ENCODE measurements at places on chromosomes 6 and 20.

DNA sequence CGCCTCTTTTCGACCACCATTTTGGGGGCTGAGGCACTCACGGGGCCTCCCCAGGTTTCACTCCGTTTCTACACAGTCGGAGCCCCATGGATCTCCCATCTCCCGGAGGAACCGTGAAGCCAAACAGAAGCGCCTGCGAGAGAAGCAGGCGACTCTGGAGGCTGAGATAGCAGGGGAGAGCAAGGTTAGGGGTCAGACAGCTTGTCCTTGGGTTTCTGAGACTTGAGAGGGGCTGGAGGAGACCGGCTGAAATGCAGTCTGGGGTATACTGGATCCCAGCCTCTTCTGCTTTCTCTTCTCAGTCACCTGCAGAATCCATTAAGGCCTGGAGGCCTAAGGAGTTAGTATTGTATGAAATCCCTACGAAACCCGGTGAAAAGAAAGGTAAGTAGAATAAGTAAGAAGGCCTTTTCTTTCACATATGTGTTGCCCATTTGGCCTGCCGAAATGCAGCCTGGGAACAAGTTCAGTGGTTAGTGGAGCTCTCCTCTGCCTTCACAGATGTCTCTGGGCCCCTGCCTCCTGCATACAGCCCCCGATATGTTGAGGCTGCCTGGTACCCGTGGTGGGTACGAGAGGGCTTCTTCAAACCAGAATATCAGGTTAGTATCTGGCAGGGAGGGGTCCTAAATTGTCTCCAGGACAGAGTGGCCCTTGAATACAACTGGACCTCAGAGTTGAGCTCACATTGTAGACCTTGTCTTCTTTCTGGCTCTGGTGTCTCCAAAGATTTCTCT, 984 bp downstream of the VARS2 start:
- DNase-seq = no peak

DNA sequence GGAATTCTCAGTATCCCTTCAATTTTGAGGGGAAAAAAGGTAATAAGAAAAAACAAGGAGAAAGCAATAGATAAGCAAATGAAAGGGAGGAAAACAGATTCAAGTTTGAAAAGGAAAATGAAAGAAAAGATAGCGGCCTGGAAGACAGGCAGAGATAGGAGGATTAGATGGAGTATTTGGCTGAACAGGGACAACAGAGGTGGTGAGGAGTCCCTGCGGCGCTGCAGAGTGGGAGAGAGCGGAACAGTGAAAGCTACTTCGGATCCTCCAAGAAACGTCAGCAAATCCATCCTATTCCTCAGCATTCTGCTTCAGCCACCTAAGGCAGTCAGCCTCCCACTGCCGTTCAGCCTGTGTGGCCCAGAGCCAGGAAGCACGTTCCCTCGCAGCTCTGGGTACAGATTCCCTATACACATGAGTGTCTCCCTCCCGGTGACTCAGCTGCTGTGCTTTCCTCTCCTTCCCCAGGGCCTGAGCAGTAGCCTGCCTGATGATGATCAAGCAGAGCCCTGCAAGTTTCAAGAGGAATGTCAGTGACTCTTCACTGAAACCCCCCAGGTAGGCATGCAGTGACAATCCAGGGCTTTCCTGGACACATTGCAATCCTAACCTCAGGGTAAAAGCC, 43.4 kb upstream of the CDYL start:
- peak; percentile 35 for DNase-seq

- DNase-seq = no peak
Measured at GRCh38 chr6:45375449-45375848, 2.3 kb downstream of the SUPT3H start.

- DNase-seq = no peak
Measured at GRCh38 chr20:36267605-36268381, 31.5 kb downstream of the AAR2 start.

DNA sequence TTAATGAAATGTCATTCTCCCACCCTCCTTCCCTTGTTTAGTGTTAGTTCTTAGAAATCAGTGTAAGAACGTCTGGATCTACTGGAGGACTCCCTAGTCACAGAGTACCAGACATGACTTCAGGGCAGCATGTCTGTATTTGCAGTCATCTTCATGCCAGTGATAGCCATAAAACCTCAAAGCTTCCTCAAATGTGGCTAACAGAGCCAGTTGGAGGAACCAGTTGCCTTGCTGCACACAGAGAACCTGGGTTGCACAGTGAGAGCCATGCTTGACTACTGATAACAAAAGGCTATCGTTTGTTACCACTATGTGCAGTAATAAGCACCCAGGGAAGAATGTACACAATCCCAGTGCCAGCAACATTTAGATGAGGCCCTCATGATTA, 20.1 kb downstream of the NT5E start:
- DNase-seq = no peak

DNA sequence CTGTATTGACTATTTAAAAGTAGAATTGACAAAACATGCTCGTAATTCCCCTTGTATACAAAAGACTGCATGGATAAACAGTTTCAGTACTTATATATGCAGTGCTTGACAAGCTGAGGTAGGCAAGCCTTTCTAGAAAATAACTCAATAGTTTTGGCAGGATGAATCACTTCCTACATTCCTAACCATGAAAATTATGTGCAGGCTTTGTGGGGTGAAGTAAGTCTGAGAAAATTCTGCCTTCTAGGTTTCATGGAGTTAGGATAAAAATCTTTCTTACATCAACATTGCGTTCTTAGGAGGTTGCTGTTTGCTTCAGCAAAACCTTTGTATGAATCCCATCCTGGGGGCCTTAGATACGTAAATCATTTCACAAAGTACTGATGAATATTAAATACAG, 801.4 kb upstream of the EYS start:
- no peak for DNase-seq

DNA sequence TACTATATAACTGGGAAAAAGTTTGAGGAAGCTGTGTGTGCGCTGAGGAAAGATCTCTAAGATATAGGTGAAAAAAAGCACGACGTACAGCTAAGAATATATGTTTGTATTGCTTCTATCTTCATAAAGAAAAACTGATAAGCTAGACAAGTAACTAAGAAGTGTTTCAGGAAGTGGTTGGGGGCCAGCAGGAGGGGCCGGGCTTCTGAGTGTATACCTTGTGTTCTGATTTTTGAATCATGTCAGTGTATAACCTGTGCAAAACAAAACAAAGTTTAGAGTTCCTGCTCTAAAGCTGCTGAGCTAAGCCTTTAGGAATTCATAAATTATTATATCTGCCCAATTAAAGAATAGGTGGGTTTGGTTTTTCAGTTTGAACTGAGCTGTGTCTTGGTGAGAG, 7.9 kb upstream of the OSER1 start:
- no peak for DNase-seq

- no peak for DNase-seq
Measured at GRCh38 chr6:138162111-138162954, 594 bp downstream of the ARFGEF3 start.

- DNase-seq = no peak
Measured at GRCh38 chr6:13398069-13398381, 69.7 kb upstream of the TBC1D7 start.

GRCh38 chr20:2558581-2559278, 22.4 kb downstream of the TMC2 start:
- no peak for DNase-seq

DNA sequence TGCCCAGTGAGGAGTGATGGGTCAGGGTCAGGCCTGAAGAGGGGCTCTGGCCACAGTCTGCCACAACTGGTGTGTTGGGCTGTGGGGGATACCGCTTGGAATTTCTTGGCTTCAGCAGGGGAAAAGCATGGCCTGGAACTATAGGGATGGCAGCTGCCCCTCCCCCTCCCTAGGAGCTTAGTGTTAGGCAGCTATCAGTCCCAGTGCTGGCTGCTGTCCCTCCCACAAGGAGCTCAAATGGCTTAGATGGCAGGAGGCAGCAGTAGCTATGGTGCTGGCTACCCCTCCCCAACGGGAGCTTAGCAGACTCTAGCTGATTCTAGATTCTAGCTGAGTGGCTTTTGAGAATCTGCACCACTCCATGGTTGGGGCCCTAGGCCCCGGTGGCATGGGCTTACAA, 414.5 kb upstream of the HSF2 start:
- peak; percentile 5 for DNase-seq

DNA sequence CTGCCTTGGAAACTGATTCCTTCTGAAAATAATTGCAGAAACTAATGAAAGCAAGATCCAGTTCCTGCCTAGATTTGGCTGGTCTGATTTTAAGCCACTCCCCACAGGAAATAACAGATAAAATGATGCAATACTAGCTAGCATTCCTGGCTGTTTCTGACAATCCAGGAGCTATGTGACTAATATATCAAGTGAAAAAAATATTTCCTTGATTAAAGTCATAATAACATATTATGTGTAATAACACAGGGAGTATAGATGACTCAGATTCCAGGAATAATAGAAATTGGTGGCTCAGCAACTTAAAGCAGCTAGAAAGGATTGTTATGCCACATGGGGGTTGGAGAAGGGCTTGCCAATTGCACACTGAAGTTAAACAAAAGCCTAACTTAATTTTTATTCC, 182.7 kb upstream of the SALL4 start:
- no peak for DNase-seq

GRCh38 chr6:108497883-108498282, 62.8 kb upstream of the FOXO3 start:
- DNase-seq = peak; percentile 35

DNA sequence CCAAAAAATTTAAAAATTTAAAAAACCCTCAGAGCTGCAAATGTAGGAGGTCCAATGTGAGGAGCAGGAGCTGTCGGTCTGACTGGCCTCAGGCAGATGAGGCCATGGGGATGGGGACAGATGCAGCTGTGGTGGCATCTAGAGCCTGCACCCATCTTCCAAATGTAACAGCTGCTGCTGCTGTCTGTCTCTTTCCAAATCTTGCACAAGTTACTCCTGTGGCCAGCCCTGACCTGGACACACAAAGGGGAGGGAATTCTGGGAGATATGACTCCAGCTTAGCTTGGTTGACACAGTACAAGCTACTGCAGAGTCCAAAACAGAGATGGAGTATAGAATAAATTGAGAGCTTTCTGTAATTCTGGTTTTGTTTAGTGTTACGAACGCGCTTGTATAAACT, 115.2 kb downstream of the PRND start:
- no peak for DNase-seq

DNA sequence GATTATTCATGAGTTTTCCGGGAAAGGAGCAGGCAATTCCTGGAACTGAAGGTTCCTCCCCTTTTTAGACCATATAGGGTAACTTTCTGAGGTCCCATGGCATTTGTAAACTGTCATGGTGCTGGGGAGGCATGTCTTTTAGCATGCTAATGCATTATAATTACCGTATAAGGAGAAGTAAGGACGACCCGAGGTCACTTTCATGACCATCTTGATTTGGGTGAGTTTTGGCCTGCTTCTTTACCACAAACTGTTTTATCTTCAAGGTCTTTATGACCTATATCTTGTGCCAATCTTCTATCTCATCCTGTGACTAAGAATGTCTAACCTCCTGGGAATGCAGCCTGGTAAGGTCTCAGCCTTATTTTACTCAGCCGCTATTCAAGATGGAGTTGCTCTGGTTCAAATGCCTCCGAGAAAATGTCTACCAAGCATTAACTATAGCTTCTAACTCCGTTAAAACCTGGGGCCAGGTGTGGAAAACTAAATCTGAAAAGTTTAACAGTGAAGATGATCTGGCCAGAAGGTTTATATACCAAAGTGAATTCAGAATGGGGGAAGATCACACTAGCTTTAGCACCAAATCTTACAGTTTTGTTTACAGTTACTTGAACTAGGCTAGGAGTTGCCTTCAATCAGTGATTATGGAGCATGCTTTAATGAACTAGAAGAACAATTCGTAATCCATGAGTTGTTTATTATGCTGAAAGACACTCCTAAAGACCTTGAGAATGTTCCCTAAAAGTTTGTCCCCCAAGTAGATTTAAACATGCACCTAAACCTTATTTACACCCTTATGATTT, 80.0 kb upstream of the TOP1 start:
- DNase-seq = no peak

DNA sequence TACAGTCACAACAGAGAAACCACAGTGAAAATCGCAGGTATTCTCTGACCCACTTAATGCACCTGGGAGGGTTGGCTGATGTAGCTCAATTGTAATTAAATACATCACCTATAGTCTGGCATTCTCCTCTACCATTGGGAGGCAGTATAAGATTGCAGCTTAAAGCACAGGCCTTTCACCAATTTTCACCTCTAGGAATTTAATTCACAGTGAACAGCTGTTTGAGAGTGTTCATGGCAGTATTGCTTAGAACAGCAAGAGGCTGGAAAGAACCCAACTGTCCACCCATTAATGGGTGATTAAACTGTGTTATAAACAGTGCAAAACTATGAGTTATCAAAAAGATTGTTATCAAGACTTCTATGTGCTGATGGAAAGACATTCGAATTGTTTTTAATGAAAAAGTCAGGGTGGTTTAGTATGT, 2.0 kb downstream of the EDEM2 start:
- DNase-seq = peak; percentile 33

DNA sequence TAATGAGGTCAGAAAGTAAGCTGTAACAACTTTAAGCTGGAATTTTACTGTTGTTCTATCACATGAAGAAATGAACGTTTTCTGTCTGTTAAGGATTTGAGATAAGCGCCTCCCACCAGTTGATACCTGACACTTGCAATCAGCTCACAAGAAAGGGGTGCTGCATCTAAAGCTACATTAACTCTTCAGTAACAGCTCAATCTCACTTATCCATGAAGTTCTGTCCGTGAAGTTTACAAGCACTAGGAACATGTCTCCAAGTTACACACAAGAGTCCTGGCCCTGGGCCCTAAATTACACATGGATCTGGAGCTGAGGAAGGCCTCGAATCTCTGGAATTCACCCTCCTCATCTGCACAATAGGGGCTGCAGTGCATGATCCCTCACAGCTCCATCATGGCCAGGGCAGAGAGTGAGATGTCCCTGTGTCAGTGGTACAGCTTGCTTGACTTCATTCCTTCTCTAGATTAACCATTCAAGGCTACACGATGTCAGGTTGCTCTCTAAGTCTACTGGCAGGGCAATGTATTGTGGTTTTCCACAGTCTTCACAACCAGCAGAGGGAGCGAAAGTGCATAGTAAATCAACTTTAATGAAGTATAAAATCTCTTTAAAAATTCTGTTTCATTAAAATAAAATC, 182.4 kb upstream of the MCHR2 start:
- no peak for DNase-seq

- DNase-seq = no peak
Measured at GRCh38 chr20:34907616-34908469, 31.4 kb downstream of the ACSS2 start.

DNA sequence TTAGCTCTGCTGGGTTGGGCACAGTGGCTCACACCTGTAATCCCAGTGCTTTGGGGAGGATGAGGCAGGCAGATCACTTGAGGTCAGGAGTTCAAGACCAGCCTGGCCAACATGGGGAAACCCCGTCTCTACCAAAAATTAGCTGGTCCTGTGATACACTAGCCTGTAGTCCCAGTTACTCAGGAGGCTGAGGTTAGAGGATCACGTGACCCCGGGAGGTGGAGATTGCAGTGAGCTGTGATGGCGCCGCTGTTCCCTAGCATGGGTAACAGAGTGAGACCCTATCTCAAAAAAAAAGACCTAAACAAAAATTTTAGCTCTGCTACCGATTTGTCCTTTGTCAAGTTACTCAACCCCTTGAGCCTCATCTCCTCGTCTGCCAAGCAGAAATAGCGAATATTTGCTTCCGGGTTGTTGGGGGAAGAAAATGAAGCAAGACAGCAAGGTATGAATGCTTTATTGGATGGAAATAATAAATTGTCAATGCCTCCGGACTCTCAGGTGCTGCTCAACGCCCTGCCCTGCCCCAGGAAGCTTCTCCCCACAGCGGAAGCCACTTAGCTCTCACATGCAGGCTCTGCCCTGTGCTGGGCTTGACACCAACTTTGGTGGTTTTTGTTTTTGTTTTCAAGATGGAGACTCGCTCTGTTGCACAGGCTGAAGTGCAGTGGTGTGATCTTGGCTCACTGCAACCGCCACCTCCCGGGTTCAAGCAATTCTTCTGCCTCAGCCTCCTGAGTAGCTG, 24.9 kb upstream of the ITCH start:
- DNase-seq = no peak
